NCI-H69 (cell line): ENCODE measurements at places on chromosomes 1 and 21.
A peak's percentile ranks its signal among the peaks of the same experiment; 100 is the strongest.

DNA sequence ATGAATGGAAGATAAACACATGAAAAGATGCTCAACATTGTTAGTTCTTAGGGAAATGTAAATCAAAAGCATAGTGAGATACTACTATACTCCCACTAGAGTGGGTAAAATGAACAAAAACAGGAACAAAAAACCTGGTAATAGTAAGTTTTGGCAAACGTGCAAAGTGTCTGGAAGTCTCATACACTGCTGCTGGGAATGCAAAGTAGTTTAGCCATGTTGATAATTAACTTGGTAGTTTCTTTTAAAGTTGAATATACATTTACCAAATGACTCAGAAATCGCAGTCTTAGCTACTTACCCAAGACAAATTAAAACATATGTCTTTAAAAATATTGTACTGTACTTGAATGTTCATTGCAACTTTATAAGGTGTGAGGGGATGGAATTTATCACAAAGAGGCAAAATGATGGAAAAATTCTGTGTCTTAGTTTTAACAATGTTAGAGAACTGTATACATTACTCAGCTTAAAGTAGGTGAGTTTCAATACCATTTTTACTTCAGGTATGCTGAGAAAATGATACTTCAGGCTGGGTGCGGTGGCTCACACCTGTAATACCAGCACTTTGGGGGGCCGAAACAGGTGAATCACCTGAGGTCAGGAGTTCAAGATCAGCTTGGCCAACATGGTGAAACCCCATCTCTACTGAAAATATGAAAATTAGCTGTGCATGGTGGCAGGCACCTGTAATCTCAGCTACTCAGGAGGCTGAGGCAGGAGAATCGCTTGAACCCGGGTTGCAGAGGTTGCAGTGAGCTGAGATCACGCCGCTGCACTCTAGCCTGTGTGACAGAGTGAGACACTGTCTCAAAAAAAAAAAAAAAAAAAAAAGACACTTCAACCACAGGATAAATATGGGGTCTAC lies 102.3 kb downstream of the PDE4B start:
- no peak for DNase-seq

DNA sequence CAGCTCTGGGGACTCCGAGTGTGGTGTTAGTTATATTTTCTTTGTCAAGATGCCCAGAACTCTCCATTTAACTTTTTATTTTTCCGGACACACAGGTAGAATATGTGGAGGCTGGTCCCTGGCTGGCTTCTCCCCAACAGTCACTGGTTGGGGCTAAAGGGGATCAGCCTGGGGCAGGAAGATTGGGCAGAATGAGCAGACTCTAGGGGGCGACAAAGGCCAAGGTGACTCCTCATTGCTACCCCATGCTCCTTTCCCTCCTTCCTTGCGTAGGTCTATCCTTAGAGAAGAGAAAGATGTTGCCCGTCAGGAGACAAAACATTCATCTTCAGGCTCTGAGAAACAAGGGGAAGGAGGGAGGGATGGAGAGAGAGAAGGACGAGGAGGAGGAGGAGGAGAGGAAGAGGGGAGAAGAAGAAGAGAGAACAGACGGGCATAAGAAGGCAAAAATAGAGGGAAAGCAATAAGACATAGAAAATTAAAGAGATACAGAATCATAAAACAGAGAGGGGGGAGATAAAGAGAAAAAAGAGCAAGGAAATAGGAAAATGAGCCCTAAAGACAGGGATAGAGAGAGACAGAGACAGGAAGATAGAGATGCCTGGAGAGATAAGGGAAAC lies 89.9 kb downstream of the FOXD2 start:
- DNase-seq: peak; percentile 32

- no peak for DNase-seq
Measured at GRCh38 chr1:45554198-45554597, 3.6 kb downstream of the AKR1A1 start.

- DNase-seq: no peak
Measured at GRCh38 chr1:70467531-70467930, 56.5 kb downstream of the CTH start.
